CD4-positive, CD25-positive, alpha-beta regulatory T cell (primary cell): ENCODE measurements at places on chromosomes 16 and 17.
A peak's percentile ranks its signal among the peaks of the same experiment; 100 is the strongest.

- peak within 1 kb of the TSS; percentile 94 for H3K27ac ChIP-seq
- DNase-seq: peak; percentile 89
- peaks cover 26% of the 10 kb centered on the region for H3K36me3 ChIP-seq
- peak within 1 kb of the TSS; percentile 71 for H3K4me3 ChIP-seq
Measured at GRCh38 chr16:228852-229730, at the start of gene LUC7L. TSS of gene LUC7L (minus strand) at chr16:229449. CDS start at chr16:229339, 110 bp downstream.

DNA sequence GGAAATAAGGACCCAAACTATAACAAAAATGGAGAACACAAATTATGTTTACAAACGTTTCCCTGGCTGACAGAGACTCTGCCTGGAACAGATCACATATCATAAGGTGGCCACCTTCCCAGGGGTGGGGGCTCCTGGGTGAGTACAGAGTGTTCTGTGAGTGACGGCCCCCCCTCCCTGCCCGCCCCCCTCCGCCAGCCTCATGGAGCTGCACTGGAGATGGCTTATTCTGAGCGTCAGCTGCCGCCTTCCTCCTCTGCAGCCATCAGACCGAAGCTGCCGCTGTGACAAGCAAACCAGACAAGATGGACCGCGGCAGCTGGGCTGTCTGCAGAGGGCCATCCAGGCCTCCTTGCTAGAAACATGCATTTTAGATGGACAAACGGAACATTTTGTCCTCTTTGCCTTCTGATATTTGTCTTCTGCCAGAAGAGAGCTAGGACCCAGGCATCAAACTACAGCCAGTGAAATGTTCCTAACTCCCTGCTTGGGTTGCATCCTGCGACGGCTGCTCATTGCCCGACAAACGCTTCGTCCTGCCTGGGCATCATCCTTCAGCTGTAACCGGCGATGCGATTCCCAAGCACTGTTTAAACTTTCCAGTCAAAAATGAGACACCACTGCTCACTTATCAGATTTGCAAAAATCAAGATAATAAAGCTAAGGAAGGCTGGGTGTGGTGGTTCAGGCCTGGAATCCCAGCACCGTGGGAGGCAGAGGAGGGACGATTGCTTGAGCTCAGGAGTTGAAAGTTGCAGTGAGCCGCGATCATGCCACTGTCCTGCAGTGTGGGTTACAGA is 15.3 kb upstream of the RPTOR start:
- no peaks in the 10 kb centered on the region for H3K36me3 ChIP-seq
- no peak overlapping the region for H3K4me3 ChIP-seq
- no peak overlapping the region for H3K27ac ChIP-seq
- H3K4me1 ChIP-seq: no peaks in the 10 kb centered on the region

DNA sequence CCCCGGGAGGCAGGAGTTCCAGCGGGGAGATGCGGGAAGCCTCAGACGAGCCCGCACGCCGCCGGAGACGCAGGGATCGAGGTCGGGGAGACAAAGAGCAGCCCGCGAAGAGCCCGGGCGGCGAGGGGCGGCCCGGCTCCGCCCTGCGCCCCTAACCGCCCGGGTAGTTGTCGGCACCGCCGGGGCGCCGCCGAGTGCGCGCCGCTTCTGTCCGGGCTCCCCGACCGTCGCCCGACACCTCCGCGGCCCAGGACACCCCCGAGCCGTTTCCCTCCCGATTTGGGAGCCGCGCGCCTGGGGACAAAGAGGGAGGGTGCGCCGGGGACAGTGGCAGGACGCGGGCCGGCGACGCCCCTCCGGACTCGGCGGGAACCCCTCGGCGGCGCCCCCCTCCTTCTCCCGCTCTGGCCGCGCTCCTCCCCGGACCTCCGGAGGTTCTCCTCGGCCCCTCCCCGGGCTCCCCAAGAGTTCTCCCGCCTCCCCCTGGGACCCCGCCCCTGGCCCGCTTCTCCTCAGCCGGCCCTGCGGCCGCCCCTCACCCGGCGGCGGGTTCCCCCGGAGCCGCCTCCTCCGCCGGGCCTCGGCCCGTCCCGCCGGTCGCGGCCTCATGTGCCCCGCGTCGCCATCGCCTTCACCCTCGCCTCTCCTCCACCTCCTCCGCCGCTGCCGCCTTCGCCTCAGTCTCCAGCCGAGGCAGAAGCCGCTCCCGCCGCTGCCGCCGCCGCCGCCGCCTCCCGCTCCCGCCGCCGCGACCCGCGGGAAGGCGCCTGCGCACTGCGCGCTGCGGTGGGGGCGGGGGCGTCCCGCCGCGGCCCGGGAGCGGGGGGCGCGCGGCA is at the start of gene GJC1:
GJC1 (minus strand) TSS at position 765 of the 836 bp plus-strand sequence. CDS start 24,470 bp downstream, outside the sequence.
- peaks cover 16% of the 10 kb centered on the region for H3K4me1 ChIP-seq
- no peaks in the 10 kb centered on the region for H3K36me3 ChIP-seq
- DNase-seq: no peak
- H3K27ac ChIP-seq: no peak within 1 kb of the TSS
- H3K4me3 ChIP-seq: peak within 1 kb of the TSS; percentile 40

- DNase-seq: no peak
- H3K36me3 ChIP-seq: peaks cover 25% of the 10 kb centered on the region
- H3K27me3 ChIP-seq: no peaks in the 10 kb centered on the region
- no peaks in the 10 kb centered on the region for H3K4me1 ChIP-seq
- H3K27ac ChIP-seq: no peak overlapping the region
Measured at GRCh38 chr17:28861393-28862203, 6.8 kb downstream of the ERAL1 start.

GRCh38 chr16:53740476-53740875 is 36.5 kb downstream of the FTO start:
- no peak for DNase-seq
- H3K27me3 ChIP-seq: no peaks in the 10 kb centered on the region
- H3K4me1 ChIP-seq: peaks cover 20% of the 10 kb centered on the region
- H3K4me3 ChIP-seq: no peak overlapping the region
- H3K36me3 ChIP-seq: no peaks in the 10 kb centered on the region
- no peak overlapping the region for H3K27ac ChIP-seq

GRCh38 chr17:11583306-11583992 is 14.8 kb upstream of the DNAH9 start:
- H3K4me3 ChIP-seq: no peak overlapping the region
- H3K27ac ChIP-seq: no peak overlapping the region

- H3K27me3 ChIP-seq: peaks cover 2% of the 10 kb centered on the region
- no peak for DNase-seq
- H3K4me3 ChIP-seq: no peak overlapping the region
Measured at GRCh38 chr17:80980397-80981061, 11.1 kb upstream of the CHMP6 start.

DNA sequence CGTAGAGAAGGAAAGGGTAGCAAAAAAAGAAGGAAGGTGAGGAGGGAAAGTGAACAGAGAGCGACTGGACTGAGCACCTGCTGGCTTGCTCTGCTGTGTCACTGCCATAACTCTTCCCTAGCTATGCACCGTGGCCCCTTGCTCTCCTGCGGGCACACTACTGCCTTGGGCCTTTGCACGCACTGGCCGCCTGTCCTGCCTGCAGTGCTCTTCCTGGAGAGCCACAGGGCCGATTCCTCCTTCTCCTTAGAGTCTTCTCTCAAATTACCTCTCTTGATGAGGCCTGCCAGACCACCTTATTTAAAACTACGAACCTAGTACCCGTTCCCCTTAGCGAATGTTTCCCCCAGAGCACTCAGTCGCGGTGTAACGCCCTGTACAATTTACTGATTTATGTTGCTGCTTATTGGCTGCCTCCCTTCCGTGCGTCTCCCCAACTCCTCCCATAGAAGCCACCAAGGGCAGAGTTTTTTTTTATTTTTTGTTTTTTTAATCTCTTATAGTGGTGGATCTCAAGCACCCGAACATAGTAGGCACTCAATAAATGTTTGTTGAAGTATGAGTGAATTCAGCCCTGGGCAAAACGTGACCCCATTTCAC is 70.3 kb downstream of the RAI1 start:
- no peaks in the 10 kb centered on the region for H3K27me3 ChIP-seq
- H3K27ac ChIP-seq: peak overlapping the region; percentile 90
- no peaks in the 10 kb centered on the region for H3K36me3 ChIP-seq
- H3K4me1 ChIP-seq: peaks cover 59% of the 10 kb centered on the region
- peak; percentile 47 for DNase-seq

GRCh38 chr16:88754912-88755744 is 29.9 kb downstream of the PIEZO1 start:
- H3K36me3 ChIP-seq: peaks cover 8% of the 10 kb centered on the region
- H3K4me3 ChIP-seq: no peak overlapping the region
- H3K4me1 ChIP-seq: peaks cover 33% of the 10 kb centered on the region
- no peaks in the 10 kb centered on the region for H3K27me3 ChIP-seq

DNA sequence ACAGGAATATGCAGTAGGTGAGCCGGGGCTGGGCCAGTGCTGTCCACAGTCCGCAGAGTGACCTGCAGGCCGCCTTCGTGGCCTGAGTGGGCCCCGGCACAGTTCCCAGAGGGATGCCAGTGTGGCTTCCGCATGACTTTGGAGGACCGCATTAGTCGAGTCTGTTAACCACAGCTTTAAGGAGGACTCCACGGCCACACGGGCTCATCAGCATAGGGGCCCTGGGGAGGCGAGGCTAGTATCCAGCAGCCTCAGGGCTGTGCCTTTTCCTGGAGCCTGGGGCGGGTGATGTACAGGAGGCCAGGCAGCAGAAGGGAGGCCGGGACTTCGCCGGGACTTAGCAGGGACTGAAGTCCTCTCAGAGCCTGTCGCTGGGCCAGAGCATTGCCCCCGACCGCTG is 13.2 kb downstream of the TSC2 start:
- no peak overlapping the region for H3K27ac ChIP-seq
- no peak for DNase-seq
- no peaks in the 10 kb centered on the region for H3K4me1 ChIP-seq
- H3K4me3 ChIP-seq: no peak overlapping the region

DNA sequence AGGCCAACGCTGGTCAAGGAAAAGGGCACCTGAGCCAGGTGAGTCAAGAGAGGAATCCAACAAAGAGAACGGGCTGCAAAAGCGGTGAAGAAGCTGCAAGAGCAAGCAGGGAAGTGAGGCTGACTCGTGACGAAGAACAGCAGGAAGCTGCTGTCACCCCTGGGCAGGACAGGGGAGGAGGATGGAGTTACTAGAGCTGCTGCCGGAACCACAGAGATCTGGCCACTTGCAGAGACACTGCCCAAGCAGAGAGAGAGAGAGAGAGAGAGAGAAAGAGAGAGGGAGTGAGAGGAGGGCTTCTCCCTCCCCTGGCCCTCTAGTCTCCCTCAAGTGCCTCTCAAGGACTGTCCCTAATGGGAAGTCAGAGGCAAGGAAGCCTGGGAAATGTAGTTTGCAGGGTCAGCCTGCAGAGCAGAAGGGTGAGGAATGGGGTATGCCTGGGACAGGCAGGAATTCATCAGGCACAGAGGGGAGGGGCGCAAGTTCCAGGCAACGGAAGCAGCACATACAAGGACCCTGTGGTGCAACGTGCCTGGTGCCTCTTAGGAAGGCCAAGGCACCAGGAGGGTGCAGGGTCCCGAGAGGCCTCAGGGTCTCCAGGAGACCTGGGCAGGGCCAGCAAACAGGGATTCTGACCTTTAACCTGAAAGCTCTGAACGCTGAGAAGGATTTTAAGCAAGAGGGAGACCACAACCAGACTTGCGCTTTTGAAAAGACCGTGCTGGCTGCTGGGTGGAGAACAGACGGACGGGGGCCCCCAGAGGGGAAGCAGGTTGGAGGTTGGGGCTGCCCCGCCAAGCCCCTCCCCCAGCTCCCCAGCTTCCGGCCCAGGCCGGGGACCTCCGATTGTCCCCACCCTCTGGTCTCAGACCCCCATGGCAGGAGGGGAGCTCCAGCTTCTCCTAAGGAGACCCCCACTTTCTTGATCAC is 45.8 kb upstream of the CIBAR2 start:
- no peaks in the 10 kb centered on the region for H3K27me3 ChIP-seq
- no peaks in the 10 kb centered on the region for H3K4me1 ChIP-seq
- H3K4me3 ChIP-seq: peak overlapping the region; percentile 26

GRCh38 chr17:39244016-39244599 is 18.4 kb upstream of the STAC2 start:
- DNase-seq: no peak
- no peak overlapping the region for H3K27ac ChIP-seq
- no peaks in the 10 kb centered on the region for H3K36me3 ChIP-seq
- H3K4me3 ChIP-seq: no peak overlapping the region
- peaks cover 22% of the 10 kb centered on the region for H3K4me1 ChIP-seq
- no peaks in the 10 kb centered on the region for H3K27me3 ChIP-seq

- no peak overlapping the region for H3K27ac ChIP-seq
- peaks cover 8% of the 10 kb centered on the region for H3K36me3 ChIP-seq
- DNase-seq: no peak
- H3K4me1 ChIP-seq: peaks cover 3% of the 10 kb centered on the region
Measured at GRCh38 chr16:67470359-67470758, 10.6 kb downstream of the ATP6V0D1 start.

- no peaks in the 10 kb centered on the region for H3K4me1 ChIP-seq
- no peak for DNase-seq
- no peaks in the 10 kb centered on the region for H3K27me3 ChIP-seq
- H3K36me3 ChIP-seq: peaks cover 19% of the 10 kb centered on the region
- no peak overlapping the region for H3K27ac ChIP-seq
Measured at GRCh38 chr16:2090777-2091546, 43.2 kb downstream of the TSC2 start.

DNA sequence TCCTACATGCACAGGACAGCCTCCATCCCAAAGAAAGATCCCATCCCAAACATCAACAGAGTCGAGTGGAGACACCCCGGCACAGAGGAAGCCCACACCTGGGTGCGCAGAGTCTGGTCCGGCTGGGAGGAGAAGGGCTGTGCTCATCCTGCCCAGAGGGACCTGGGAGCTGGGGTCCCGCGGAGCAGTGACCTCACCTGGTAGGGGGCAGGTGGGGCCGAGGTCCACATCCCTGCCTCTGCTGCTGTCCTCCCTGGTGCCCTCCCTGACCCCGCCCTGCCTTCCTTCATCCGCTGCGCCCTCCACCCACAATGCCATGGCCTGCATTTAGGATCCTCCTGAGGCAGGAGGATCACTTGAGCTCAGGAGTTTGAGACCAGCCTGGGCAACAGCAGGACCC is 2.9 kb downstream of the C16orf90 start:
- H3K36me3 ChIP-seq: no peaks in the 10 kb centered on the region
- H3K27ac ChIP-seq: no peak overlapping the region
- no peak overlapping the region for H3K4me3 ChIP-seq
- DNase-seq: no peak
- H3K27me3 ChIP-seq: no peaks in the 10 kb centered on the region

GRCh38 chr17:20202141-20202621 is 193.0 kb downstream of the SPECC1 start:
- peaks cover 3% of the 10 kb centered on the region for H3K4me1 ChIP-seq
- no peaks in the 10 kb centered on the region for H3K36me3 ChIP-seq
- H3K27me3 ChIP-seq: no peaks in the 10 kb centered on the region
- no peak overlapping the region for H3K27ac ChIP-seq
- no peak overlapping the region for H3K4me3 ChIP-seq
- DNase-seq: no peak

- H3K4me1 ChIP-seq: peaks cover 15% of the 10 kb centered on the region
- peaks cover 8% of the 10 kb centered on the region for H3K36me3 ChIP-seq
- peak within 1 kb of the TSS; percentile 88 for H3K4me3 ChIP-seq
- DNase-seq: peak; percentile 75
Measured at GRCh38 chr17:32341857-32342602, at the start of gene C17orf75. TSS of gene C17orf75 (minus strand) at chr17:32342173. CDS start at chr17:32342139, 34 bp downstream.

DNA sequence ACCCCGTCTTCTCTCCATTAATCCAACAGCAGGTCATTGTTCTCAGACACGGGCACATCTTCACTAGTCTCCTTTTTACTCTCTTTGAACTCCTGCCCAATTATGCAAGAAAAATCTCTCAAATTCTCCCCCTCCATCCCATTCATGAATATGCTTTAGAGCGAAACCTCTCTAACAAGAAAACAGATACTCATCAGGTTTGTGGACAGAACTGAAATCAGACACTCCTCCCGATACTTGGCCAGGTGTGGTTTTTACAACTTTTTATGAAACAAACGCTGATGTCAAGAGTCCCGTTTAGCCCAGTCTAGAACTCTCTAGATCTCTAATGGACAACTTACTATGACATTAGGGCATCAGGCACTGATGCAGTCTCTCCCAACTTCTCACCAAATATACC is 40.9 kb downstream of the PIK3R5 start:
- H3K27me3 ChIP-seq: no peaks in the 10 kb centered on the region
- peaks cover 38% of the 10 kb centered on the region for H3K36me3 ChIP-seq
- H3K4me1 ChIP-seq: peaks cover 10% of the 10 kb centered on the region
